ENCODE measurements at places on chromosomes 1 and 21.

- DNase-seq, result no peak
These were observed 44.6 kb downstream of the NIBAN1 start for GRCh38 chr1:184929711-184930202.

- no peak for DNase-seq
These were observed 2.5 kb downstream of the WLS start for GRCh38 chr1:68229650-68230483.

GRCh38 chr1:153633161-153633753 lies 609 bp upstream of the CHTOP start:
- DNase-seq, result no peak

DNA sequence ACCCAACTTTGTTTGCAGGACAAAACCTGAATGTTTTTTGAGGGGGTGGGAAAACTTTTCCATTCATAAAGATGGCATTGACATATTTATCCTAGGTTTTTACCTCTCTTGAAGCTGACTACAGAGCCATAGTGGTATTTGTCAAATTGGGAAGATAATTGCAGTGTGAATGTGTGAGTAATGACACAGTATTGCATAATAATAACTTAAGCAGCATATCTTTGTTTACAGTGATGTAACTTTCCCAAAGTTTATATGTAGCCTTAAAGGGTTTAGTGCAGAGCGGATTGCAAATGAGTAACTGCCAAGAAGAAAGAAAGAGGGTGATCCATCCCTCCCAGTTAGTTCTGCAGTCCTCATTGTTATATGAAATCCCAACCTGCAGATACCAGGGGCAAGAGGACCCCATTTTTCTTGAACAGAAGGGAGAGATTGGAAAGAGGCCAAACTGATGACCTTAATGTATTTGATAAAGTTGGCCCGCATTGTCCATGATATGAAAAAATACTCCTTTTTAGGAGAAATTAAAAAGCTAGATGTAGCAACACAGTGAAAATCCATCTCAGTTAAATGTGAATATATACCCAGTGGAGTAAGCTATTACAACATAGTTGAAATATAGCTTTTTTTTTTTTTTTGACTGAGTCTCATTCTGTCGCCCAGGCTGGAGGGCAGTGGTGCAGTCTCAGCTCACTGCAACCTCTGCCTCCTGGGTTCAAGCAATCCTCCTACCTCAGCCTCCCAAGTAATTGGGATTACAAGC lies 23.7 kb upstream of the NFIA start:
- DNase-seq, result no peak

- DNase-seq, result no peak
These were observed 144.2 kb downstream of the HIVEP3 start for GRCh38 chr1:41774471-41774990.

DNA sequence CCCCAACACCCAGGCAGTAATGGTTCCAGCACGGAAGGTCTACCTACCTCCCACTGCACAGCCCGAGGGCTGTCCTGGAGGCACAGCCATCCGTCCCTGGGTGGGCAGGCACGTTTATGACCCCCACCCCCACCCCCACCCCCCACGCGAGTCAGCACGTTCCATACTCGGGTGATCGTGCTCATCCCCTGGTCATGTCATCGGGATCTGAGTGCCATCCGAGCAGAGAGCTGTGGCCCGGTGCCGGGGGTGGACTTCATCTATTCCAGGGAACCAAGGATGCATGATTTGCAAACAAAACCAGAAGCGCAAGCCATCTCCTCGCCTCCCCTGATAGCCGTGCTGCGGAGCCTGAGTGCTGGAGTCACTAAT lies 1.1 kb downstream of the TSPEAR start:
- no peak for DNase-seq

DNA sequence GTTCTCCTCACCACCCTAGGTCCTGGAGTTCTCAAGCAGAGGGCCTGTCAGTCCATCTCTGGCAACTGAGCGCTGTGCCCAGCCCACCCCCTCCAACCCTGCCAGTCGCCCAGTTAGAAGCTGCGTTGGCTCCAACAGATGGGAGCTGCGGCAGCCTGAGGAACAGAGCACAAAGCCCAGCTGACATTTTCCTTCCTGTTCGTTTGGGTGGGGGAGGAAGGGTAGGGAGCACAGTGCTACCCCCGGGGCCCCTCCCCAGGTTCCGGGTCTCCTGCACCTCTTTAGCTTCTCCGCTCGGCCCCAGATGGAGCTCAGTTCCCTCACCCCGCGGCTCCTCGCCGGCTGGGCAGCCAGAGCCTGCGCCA lies 1.4 kb downstream of the LRRN2 start:
- no peak for DNase-seq

DNA sequence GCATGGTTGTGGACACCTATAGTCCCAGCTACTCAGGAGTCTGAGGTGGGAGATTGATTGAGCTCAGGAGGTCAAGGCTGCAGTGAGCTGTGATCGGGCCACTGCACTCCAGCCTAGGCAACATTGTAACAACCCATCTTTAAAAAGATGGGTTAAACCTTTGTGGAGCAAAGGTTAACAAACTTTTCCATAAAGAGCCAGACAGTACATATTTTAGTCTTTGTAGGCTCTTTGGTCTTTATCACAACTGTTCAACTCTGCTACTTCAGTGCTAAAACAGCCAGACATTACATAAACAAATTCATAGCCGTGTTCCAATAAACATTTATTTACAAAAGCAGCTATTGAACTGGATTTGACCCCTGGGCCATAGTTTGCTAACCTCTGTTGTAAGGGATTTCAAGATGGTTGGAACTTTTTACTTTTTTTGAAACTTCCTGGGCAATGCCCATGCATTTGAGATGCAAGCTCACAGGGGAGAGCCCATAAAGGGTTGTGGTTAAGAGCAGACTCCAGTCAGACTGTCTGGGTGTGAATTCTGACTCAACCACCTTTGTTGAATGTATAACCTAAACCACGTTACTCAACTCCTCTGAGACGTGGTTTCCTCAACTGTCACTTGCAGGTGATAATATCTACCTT lies 10.8 kb downstream of the INAVA start:
- DNase-seq, result no peak

DNA sequence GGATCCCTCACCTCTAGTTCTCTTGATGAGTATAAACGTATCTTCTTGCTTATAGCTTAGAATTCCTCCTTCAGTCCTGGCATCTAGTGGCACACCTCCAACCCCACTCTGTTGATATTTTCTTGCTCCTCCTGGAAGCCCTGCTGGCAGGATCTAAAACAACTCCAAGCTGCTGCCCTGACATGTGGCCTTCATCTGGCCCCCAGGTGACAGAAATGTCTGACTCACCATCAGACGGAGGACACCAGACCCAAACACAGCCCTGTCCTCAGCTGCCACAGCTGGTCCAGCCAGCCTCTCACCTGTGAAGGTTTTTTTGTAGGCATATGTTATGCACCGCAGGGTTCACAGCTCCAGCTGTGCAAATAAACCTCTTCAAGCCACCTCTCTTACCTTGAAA lies 53.4 kb downstream of the KRTAP19-8 start:
- no peak for DNase-seq

GRCh38 chr1:39154553-39155421 lies 49.7 kb upstream of the MACF1 start:
- DNase-seq, result no peak

DNA sequence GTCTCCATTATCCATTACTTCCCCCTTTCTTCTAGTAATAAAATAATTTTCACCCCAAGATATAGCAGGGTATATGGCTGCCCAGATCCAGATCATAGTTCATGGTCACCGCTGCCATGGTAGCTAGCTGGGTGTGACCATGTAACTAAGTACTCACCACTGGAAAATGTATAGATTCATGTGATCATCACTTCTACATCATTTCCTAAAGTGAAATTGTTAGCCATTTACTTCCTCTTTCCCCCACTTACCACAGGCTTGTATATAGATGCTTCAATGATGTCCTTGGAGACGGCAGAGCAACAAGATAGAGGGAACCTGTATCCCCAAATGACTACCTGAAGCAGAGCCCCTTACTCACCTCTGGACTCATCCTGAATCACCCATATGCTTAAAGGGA lies 22.7 kb upstream of the EYA3 start:
- DNase-seq, result no peak
